NCI-H146 (cell line): ENCODE measurements at places on chromosomes 16 and 17.
A peak's percentile ranks its signal among the peaks of the same experiment; 100 is the strongest.

- DNase-seq, result no peak
Observed at GRCh38 chr16:27994686-27995085, 68.8 kb downstream of the GSG1L start.

GRCh38 chr17:39671651-39672521 is 3.6 kb downstream of the PNMT start:
- peak; percentile 12 for DNase-seq

DNA sequence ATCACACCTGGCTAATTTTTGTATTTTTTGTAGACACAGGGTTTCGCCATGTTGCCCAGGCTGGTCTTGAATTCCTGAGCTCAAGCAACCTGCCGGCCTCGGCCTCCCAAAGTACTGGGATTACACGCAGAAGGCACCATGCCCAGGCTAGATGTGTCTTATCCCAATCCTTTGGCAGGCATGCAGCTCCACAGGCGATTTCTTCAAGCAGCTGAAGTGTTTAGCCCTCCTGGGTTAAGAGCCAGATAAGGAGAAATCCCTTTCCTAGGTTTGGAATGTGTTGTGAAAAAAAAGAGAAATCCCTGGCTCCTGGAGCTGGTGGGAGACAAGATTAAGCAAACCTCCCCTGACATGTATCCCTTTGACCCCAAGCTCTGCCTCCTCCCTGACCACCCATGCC is 2.1 kb upstream of the NHERF1 start:
- no peak for DNase-seq

- peak; percentile 40 for DNase-seq
Observed at GRCh38 chr17:3529817-3530741, 27.5 kb downstream of the TRPV3 start.

- no peak for DNase-seq
Observed at GRCh38 chr17:76987486-76988093, 119.4 kb downstream of the MGAT5B start.
